Amniotic epithelial cell (primary cell): ENCODE measurements at places on chromosomes 6 and 20.

GRCh38 chr20:53901497-53902096 is 168.8 kb downstream of the BCAS1 start:
- DNase-seq = no peak

DNA sequence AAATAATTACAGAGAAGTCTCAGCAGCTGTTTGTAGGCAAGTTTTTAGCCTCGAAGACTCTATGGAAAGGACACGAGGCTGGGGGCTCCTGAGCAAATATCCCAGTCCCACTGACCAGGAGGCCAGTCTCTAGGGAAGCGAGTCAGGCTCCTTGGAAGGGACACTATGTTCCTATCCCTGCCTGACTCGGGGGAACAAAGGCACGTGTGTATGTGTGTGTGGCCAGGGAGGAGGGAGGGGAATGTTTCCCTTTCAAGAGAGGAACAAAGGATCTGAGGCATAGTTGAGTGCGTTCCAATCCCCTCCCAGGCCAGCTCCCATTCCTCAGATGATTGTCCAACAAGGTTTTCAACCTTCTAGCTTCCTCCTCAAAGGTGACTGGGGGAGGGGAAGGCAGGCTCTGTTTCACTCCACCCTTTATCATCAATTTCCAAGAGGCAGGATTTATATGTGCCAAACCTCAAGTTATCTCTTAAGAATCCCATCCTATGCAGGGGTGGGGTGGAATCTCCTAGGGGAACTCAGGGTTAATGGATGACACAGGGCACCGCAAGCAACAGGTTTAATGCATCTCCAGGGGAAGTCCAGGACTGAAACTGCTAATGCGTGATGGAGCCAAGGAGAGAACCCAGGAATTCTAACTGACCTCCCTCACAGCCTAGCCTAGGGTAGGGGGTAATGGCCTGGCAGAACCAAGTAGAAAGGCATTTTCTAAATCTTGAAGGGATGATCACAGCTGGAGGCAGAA is 9.9 kb downstream of the BCL2L1 start:
- DNase-seq = peak; percentile 78

DNA sequence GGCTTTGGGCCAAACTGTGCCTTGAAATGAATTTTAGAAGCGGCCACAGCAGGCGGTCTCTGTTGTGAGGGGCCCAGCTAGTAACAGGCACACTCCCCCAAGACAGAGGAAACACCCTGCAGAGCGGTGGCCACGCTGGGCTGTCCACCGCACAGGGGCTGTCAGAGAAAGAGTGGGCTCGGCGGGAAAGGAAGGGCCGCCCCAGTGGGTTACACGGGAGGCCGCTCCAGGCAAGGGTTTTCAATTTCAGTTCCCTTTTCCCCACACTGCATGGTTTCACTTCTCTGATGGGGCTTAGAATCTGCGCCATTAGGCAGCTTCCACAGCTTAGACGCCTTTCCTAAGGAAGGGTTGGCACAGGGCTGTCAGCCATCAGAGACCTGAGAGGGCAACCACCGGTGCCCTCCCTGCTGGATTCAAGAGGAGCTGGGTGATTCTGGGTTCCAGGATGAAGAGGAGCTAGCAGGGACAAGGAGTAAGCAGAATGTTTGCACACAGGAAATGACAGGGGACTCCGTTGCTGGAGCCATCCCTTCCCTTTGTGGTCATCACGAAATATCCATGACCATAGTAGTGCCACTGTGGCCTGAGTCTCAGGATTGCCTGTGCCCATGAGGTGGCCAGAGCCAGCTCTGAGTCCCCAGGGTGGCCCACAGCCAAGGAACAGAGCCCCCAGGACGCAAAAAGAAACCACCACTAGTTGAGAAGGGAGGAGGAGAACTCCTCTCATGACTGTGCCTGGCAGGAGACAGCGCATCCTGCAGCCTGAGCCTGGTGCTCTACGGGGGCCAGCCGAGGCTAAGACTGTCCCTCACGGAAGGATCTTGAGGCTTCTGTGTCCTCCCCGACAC is 282.7 kb downstream of the NRN1 start:
- no peak for DNase-seq

- DNase-seq = no peak
Measured at GRCh38 chr20:24724982-24725533, 224.0 kb upstream of the CST7 start.

- DNase-seq = peak; percentile 50
Measured at GRCh38 chr20:32999603-33000250, 4.5 kb downstream of the SUN5 start.

GRCh38 chr20:1845701-1846100 is 49.5 kb upstream of the SIRPA start:
- DNase-seq = no peak

- peak; percentile 30 for DNase-seq
Measured at GRCh38 chr6:118739696-118740353, 88.4 kb upstream of the CEP85L start.

- no peak for DNase-seq
Measured at GRCh38 chr6:1620504-1621069, 10.9 kb downstream of the FOXC1 start.

DNA sequence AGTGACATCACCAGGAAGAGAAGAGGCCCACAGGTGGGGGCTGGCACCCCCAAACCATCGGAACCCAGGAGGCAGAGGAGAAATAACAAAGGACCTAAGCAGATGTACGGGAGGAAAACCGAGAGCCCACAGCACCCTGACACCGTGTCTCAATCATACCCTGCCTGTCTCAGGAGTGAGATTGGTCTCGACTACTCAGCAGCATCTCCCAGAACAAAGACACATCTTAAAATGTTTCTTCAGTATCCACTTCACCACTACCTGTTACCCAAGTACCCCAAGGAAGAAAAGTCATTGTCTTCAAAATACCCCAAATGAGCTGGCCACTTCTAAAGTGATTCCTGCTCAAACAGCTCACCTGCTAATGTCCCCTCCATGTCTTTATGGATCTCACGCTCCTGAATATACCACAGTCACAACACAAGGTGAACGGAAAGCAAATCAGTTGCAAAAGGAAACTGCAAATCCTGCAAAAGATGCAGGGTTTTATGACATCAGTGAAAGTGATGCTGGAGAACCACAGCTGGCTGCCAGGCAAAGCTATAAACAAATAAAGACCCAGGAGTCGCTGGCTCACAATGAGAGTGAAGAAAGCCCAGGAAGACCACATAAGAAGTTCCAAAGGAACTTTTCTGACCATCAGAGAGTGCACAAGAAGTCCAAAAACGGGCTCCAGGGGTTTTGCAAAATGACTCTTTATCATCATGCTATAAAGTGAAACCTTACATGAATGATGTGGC is 44.1 kb downstream of the PREX1 start:
- DNase-seq = no peak

DNA sequence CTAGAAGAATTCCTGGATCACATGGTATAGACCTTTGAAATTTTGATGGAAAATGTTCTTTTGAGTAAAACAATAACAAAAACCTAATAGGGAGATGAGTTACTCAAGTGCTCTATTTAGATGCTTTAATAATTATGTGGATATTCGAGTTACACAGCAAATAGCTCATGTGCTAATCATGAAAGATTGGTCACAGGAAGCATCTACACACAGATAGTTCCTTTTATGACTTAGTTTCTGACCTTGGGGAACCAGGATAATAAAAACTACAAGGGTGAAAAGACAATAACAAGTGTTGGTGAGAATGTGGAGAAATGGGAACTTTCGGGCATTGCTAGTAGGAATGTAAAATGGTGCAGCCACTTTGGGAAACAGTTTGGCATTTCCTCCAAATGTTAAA is 19.7 kb downstream of the UBE2V1 start:
- peak; percentile 34 for DNase-seq

DNA sequence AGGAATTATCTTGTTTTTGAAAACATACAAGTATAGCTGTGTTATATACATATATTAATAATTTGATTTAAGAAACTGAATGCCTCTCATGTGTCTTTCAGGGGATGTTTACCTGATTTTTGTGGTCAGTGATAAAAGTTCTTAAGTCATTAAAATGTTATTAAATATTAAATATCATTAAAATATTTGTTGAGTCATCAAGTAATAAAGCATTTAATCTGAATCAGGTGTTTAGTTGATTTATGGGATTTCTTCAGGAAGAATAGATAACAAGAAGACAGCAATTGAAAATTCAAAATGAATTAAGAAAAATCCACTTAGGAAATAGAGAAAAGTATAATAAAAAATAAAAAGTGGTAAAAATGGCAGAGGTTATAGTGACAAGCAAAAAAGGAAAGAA is 361.9 kb upstream of the EYS start:
- DNase-seq = no peak

DNA sequence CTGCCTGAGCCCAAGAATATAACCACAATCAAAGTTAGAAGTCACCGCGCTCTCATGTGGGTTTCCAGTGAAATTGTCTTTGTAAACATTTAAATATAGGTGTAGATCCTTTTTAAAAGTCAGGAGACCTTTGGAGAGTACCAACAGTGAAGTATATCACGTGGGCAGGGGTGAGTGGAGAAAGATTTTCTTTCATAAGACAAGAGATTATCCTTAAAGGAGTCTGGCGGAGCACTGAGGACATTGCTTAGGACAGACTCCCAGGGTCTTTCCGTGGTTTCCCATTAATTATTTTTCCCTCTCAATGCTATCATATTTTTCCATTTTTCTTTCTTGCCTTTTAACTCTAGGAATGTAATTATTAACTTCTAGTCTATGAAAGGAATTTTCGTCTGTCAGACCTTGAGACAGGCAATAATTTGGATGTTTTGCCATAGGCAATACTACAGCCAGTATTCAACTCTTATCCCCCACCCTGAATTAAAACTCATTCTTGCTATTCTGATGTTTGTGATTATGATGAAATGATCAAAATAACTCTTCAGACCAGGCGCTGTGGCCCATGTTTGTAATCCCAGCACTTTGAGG is 31.4 kb downstream of the DCBLD1 start:
- DNase-seq = no peak

- no peak for DNase-seq
Measured at GRCh38 chr6:156111913-156112312, 656.3 kb upstream of the NOX3 start.

DNA sequence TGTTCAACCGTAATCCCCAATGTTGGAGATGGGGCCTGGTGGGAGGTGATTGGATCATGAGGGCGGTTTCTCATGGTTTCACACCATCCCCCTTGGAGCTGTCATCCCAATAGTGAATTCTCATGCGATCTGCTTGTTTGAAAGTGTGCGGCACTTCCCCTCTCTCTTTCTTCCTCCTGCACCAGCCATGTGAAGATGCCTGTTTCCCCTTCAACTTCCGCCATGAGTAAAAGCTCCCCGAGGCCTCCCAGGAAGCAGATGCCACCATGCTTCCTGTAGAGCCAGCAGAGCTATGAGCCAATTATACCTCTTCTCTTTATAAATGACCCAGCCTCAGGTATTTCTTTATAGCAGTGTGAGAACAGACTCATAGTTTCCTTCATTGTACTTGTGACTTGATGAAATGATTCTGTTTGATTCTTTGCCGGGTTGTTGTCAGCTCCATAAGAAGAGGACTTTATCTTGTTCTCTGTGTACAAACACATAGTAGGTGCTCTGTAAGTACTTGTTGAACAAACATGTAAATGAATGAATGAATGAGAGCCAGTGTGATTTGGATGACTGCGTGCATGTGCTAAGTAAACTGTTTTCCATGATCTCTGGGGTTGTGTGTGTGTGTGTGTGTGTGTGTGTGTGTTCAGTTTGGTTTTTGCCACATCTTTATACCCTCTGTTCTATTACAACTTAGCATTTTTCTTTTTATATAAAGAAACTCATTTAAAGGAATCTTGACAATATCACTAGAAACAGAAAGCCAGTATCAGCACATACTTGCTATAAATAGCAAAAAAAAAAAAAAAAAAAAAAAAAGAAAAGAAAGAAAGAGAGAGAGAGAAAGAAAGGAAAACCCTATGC is 22.5 kb upstream of the PTGIS start:
- DNase-seq = no peak

DNA sequence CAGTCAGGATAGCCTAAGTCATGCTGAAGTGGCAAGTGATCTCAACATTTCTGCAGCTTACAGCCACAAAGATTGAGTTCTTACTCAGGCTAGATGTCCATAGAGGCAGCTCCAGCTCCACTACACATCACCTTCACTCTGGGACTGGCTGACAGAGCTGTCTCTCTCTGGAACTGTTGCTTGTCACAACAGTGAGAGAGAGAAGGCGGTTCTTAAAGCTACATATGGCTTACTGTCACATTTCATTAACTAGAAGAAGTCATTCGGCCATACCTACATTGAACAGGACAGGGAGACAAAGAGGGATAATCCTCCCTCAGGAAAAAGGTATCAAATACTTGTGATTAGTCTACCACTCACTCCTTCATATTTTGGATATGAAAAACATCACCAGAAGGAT is 914.9 kb upstream of the FLRT3 start:
- no peak for DNase-seq

GRCh38 chr20:46621492-46621891 is 29.8 kb downstream of the SLC13A3 start:
- peak; percentile 83 for DNase-seq

- DNase-seq = no peak
Measured at GRCh38 chr6:163321717-163322116, 92.8 kb upstream of the QKI start.

GRCh38 chr6:108947114-108947854 is 99.1 kb downstream of the ARMC2 start:
- peak; percentile 97 for DNase-seq

- no peak for DNase-seq
Measured at GRCh38 chr20:63738687-63739129, 868 bp upstream of the SLC2A4RG start.

DNA sequence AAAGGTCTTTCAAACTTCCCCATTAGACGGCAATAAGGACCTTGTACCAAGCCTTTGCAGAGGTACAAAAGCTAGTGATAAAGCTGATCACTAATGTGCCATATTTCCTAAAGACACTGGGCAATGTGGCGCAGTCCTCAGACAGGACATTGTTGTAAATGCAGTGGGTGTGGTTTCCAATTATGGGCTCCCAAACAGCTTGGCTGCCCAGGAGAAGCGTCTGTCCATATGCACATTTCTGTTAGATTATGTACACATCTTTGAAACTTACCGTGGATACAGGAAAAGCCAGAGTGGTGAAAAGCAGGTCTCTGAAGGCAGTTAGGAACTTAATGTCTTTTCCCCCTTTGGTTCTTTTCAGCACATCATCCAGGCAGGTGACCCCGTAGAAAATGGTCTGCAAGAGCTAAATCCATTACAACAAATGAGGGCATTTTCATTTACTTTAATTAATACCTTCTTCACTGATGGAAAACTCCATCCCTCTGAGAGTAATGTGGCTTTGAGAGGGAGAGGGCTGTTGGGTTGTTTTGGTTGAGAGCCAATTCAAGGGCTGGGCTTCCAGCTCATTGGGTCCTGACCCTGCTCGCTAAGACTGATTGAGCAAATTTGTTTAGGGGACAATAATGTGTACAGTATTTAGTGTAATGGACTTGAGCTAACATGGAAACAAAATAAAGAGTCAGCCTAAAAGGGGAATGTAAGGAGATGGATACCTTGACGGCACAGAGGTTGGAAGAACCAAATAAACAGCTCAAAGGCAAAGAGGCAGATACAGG is 10.4 kb downstream of the ADTRP start:
- DNase-seq = no peak

DNA sequence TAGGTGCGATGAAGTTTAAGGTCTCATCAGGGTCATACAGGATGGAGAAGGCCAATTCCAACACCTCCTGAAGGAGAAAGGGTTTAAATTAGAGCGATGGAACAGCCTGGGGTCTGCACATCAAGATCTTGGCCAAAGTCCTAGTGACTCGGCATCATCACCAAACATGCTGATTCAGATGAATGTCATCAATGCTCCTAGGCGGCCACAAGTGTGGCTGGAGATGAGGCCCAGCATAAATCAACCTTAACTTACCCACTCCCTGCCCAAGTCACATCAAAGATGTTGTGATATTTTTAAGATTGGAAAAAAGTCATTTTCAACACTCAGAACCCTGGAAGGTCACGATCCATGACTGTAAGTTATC is 37.5 kb downstream of the ELMO2 start:
- DNase-seq = no peak

GRCh38 chr6:169646906-169647567 is 54.8 kb downstream of the WDR27 start:
- no peak for DNase-seq
